WTC11 (cell line): ENCODE measurements at places on chromosomes 3 and 15. TPM values are rescaled to one million over a fixed set of nuclear protein-coding genes. Genes with fewer than 3 reads are reported as not detected.
A peak's percentile ranks its signal among the peaks of the same experiment; 100 is the strongest.

SV2B gene
- total RNA-seq, result 0.64 to 1.4 TPM (median 0.82 TPM) in 3 replicates

DNA sequence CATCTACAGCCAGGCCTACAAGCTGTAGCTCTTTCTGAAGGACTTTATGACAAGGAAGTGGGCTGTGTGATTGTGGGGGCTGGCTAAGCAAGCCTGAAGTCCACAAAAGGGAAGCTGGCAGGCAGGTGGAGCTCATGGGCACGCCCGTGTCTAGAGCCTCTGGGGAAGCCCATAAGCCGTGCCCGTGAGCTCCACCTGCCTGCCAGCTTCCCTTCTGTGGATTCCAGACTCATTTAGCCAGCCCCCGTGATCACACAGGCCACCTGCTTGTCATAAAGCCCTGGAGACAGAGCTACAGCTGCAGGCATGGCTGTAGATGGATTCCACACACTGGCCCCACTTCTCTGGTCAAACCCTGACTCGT, 15.2 kb downstream of the EFCC1 start:
- no peak for DNase-seq

DNA sequence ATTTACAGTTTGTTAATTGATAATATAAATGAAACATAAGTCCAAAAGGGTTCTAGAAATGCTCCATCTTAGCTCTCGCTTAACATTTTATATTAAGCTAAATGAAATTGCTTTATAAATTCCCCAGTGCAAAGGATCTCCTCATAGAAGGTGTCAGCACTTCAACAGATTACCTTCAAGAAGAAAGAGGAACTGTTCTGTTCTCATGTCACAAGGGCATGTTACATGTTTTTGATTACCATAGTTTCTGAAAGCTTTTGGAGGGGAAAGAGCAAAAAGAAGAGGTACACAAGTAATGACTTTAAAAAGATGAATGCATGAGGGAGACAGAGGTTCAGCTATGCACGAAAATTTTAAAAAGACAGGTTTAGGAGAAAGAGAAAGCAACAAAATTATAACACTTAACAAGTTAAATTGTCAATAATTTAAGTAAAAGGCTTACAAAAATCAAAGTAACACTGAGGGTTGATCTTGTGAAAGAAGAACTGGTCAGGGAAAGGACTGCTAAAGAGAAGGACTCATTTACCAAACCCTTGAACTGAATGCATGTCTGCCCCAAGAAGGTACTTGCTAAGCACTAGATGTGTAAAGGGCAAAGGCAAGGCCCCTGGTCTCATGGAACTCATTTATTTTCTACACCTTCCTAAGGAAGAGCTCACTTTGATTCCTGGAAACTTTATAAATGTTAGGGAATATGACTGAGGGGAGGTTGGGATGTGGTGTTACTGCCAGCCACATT, 45.1 kb downstream of the CCDC191 start:
- DNase-seq, result no peak

DNA sequence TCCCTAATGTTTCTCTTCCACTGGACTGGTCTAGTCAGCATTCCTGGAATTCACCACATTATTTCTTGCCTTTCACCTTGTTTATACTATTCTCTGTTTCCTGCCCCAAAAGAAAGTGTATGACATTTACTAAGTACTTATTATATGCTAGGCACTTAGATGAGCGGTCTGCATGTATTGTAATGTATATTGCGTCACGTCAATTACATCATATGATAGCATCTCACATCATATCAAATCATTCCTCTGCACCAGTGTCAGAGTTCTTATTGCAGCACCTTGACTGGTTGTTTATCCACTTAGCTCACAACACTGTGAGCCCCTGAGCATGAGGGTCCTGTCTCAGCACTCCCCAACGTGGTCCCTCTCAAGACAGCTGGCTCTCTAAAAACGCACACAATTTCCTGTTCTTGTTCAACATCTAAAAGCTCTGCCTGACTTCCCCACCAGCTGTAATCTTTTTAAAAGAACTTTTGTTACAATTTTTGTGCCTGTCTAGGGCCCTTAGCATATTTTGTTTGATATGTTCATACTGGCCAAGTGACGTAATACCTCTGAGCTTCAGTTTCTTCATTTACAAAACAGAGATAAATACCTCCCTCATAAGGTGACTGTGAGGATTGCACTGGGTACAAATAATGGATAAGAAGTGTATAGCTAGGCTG, 58.8 kb downstream of the ARHGAP31 start:
- no peak for DNase-seq

DNA sequence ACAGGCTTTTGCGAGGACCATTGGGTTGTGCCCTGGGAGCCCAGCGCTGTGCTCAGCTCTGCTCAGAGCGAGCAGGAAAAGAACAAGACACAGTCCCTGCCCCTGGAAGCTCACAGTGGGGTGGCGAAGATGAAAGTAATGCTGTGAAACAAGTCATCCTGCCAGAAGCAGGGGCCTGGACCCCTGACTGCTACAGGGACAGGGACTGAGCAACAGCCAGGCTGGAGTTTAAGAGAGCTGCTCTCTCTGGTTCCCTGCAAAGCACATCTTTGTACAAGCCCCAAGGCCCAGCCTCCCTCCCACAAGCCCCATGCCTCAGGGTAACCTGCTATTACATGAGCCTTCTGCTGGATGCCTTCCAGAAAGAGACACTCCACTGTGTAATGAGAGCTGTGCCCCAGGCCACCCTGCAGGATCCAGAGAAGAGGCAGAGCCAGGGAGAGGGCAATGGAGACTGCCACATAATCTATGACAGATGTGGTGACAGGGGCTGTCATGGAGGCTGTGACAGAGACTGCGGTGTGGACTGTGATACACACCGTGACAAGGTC, 7.1 kb upstream of the HCN4 start:
- no peak for DNase-seq

DNA sequence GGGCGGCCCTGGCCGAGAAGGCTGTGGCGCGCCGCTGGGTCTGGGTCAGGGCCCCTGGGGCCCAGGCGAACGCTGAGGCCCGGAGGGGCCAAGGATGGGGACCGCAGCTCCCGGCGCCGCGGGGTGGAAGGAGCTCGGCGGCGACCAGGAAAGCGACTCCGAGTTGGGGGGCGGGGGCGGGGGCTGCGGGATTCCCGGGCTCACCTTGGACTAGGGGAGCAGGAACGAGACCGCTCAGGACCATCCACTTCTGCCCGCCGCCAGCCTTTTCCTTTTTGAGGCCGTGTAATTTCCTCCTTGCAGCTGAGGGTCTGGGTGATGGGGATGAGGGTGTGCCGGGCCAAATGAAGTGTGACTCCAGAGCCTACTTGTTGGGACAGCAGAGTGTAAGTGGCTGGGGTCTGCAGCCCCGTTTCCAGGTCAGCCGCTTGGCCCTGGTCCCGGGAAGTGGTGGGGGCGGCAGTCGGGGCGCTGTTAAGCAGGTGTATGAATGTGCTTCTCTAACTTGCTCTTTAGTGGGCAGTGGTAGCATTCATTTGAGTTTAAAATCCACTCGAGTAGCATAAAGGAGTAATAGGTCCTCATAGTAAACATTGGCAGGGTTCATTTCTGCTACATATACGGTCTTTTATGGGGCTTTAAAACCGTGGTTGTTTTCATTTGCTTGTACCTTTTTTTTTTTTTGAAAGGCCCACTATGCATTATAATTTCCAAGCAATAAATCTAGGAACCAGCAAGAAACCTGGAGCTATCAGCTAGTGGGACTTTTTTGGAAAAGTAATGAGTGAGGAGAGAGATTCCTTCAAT, 717 bp downstream of the PXK start:
- peak; percentile 52 for DNase-seq
